Caco-2 (cell line): ENCODE measurements at places on chromosomes 13 and 19.
A peak's percentile ranks its signal among the peaks of the same experiment; 100 is the strongest.

GRCh38 chr13:67841071-67841470, 610.9 kb upstream of the PCDH9 start:
- peak; percentile 47 for DNase-seq

DNA sequence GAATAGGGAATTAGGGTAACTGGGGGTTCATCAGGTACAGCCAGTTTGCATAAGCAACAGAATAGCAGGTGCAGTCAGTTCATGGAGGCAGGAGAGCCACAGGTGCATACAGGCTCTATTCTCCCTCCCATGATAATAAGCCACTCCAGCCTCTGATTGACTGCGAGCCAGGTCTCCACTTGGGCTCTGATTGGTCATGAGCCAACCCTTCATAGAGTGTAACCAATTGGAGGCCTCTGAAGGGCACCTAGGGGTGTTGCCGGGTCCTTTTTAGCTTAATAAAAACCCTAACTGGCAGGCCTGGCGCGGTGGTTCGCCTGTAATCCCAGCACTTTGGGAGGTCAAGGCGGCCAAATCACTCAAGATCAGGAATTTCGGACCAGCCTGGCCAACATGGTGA, 8.7 kb upstream of the CKM start:
- no peak for DNase-seq

DNA sequence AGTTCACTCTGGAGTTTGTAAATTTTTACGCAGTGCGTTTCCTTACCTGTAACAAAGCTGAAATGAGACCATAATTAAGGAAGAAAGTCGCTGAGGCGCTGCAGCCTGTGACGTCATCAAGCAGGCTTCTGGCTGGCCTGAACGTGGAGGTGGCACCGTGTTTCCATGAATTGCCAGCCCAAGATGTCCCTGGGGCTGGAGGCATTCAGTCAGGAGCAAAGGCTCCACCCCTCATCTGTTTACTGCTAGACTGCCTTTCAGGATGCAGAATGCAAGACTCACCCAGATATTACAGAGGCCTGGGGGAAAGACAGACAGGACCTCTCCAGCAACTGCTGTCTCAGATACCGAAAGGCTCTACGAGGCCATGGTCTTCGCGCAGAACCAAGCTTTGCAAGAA, 424.6 kb downstream of the TSHZ3 start:
- no peak for DNase-seq

- no peak for DNase-seq
Measured at GRCh38 chr19:5784581-5785147, at the start of gene PRR22. PRR22 (minus strand) TSS chr19:5784746; CDS start chr19:5784660, 86 bp downstream.

DNA sequence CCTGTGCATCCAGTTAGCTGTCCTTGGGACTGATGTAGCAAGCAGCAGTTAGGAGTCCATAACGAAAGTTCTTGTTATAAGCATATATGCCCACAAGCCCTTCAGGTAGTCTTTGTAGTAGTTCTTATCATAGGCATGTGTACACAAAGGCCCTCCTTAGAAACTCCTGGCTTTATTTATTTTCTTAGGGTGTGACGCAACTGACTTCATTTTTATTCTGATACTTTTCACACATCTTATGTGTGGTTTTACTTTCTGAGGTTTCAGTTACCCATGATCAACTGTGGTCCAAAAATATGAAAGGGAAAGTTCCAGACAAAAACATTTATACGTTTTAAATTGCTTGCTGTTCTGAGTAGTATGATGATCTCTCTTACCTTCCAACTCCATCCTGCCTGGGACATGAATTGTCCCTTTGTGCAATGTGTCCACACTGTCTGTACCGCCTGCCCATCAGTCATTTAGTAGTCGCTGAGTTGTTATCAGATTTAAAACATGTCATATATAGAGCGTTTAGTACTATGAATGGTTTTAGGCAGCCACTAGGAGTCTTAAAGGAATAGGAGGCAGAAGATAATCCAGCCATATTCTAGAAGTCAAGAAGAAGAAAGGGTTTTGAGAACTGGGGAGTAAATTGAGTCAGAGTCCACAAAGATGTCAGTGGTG, 19.4 kb downstream of the GPC5 start:
- DNase-seq = no peak

DNA sequence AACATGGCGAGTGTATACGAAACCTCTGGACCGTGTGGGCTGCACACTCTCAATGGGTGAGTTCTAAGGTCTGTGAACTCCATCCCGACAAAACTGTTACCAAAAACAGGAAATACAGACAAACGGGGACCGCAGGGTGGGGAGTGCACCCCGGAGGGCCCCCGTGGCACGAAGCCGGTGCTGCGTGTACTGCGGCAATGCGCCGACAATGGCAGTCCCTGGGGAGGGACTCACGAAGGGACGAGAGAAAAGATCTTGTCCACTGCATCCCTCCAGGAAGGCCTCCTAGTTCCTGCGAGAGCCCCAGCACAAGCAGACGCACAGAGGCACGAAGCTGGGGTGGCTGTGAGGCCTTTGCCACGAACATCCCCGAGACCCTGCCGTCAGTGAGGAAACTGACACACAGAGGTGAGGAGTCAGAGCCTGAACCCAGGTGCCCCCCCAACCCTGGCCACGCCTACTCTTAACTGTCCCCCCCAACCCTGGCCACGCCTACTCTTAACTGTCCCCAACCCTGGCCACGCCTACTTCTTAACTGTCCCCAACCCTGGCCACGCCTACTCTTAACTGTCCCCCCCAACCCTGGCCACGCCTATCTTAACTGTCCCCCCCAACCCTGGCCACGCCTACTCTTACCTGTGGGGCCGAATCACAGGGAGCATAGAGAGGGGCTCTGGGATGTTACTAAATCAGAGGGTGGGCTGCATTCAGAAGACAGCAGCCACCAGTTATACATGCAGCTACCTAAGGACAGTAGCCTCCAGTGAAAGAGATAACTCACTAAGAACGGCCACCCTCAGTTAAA, 4.2 kb downstream of the MED16 start:
- no peak for DNase-seq

DNA sequence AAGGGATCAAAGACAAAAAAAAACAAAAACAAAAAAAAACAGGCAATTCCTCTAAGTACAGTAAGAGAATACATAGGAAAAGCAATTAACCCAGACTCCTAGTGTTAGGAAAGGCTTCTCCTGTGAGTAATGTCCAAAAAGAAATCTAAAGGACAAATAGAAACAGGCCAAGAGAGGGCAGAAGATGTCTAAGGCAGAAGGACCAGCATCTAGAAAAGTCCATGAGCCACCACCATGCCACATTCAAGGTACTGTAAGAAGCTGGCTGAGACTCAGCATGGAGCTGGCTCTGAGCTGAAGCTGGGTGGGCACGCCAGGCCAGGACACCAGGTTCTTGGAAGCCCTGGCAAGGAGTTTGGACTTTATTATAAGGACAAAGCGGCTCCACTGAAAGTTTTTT, 118.1 kb upstream of the FRY start:
- no peak for DNase-seq

GRCh38 chr19:58083021-58083420, 15.0 kb downstream of the ZSCAN18 start:
- no peak for DNase-seq

DNA sequence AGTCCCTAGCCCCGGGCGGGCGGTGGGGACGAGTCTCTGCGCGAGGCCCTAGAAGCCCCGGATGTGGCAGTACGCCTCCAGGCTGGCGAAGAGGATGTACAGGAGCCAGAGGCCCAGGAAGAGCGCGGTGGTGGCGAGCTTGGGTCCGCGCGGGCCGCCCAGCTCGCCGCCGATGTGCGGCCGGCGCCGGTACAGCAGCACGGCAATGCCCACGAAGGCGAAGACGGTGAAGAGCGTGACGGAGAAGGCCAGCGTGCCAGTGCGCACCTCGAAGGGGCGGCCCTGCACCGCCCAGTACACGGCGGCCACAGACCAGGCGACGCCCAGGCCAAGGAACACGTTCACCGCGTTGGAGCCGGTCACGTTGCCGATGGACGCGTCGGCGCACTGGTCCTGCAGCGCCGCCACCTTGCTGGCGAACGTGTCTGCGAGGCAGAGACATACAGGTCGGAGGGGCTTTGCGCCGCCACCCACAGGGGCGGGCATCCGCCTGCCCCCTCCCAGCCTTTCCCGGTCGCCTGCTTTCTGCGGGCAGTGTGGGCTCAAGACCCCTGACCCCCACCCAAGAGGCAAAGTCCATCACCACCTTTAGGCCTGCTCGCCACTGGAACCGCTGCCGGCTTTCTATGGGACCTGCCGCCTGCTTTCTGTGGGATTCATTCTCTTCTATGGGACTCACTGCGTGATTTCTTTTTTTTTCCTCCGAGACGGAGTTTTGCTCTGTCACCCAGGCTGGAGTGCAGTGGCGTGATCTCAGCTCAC, 10.9 kb upstream of the MEIS3 start:
- no peak for DNase-seq

DNA sequence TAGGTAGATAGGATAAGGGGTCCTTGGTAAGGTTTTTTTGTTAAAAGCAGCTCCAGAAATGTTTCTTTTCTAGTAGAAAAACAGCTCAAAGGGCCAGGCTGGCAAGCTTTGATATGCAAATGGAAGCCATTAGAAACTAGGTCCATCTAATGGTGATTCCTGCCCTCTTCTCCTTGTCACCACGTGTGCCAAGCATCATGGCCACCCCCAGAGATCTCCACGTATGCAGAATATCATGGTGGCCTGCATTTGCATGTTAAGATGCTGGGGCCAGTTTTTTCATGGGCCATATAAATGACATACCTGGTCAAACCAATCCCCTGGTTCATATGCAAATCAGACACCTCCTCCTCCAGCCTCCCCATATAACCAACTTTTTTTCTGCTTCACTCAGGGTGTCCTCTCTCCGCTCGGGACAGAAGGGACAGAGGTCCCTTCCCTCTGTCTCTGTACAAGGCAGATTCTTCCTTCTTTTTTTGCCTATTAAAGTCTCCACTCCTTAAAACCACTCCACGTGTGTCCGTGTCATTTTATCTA, 1335.9 kb downstream of the UQCRFS1 start:
- DNase-seq = no peak

- DNase-seq = no peak
Measured at GRCh38 chr13:24672141-24673132, 7.8 kb upstream of the ATP12A start.

DNA sequence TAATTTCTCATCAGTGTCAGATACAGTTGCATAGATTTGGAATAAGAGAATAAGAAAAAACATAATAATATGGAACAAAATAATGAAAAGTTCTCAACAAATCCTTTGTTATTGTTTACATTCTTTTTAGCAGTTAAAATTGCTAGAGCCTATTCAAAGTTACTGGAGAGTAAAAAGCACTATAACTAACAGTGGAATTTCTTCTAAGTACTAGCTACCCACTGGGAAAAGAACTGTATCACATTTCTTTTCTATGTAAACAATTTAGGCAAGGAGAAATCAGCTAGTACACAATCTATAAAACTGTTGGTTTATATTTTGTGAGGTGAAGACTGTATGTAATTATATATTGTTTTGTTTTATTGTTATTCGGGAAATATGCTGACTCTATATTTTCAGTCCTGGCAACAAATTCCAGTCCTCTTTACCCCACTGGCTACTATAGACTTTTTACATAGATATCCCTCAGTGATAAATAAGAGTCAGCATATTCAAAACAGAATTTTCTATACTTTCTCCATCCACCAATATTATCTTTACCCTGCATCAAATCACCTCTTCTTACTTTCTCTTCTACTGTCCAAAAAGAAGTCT, 222.0 kb downstream of the PCDH9 start:
- DNase-seq = no peak

DNA sequence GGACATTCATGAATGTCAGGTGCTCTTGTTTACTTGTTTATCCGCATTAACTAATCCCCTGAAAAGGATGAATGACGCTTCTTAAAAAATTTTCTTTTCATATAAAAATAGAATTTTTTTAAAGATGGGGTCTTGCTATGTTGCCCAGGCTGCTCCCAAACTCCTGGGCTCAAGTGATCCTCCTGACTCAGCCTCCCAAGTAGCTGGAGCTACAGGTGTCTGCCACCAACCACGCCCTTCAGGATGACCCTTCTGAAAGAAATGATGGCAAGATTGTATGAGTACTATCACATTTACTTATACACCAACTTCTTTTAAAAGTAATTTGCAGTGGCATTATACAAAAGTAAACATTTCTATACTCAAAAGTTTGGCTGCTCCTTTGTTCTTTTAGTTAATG, 6.2 kb upstream of the EBPL start:
- no peak for DNase-seq

GRCh38 chr13:64553411-64554129, 2676.6 kb downstream of the PCDH9 start:
- no peak for DNase-seq

GRCh38 chr19:33546656-33547055, 25.1 kb upstream of the PEPD start:
- no peak for DNase-seq

GRCh38 chr19:31591258-31591657, 242.0 kb upstream of the TSHZ3 start:
- DNase-seq = no peak

DNA sequence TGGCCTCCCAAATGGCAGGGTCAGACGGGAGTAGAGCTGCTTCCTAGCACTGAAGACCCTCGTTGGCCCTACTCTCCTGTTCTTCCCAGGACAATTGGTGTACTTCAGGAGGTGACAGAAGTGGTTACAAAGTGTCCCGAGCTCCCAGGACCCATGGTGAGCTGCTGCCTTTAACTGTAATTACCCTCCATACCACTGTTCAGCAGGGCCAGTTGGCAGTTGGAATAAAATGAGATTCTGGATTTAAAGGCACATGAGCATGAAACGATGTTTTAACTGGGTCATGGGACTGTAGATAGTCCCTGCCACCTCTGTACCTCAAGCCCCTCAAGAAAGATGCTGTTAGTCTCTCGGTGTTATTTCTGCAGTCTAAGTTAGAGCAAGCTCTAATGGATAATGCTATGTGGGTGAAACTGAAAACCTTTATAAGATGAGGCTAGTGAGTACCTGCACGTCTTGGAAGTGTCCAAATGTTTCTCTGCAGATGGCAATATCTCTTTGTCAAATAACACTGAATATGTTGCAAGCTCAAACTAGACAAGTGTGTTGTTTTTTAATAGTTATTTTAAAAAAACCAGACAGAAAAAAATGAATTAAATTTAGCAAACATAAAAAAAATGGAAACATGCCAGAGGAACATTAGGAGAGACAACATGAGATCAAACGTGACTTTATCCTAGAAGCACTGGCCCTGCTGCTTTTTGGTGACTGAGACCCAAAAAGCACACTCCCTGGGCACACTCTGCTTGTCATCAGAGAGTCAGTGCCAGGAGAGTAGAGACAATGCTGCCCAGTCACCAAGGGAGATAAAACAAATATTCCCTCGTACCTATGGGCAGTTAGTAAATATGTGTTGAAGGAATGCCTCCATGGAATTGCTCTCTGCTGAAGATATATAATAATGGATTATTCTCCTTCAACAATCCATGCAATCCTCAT, 266.3 kb downstream of the LMO7 start:
- no peak for DNase-seq

- DNase-seq = peak; percentile 68
Measured at GRCh38 chr13:98977568-98978265, at the start of gene DOCK9. DOCK9 (minus strand) TSS chr13:98978064; CDS start chr13:98977909, 155 bp downstream.
